ENCODE measurements at places on chromosomes 12 and 14.
A peak's percentile ranks its signal among the peaks of the same experiment; 100 is the strongest.

GRCh38 chr12:121811434-121812319 lies 7.9 kb downstream of the SETD1B start:
- DNase-seq, result peak; percentile 76

GRCh38 chr12:30211743-30212142 lies 428.0 kb upstream of the TMTC1 start:
- no peak for DNase-seq

DNA sequence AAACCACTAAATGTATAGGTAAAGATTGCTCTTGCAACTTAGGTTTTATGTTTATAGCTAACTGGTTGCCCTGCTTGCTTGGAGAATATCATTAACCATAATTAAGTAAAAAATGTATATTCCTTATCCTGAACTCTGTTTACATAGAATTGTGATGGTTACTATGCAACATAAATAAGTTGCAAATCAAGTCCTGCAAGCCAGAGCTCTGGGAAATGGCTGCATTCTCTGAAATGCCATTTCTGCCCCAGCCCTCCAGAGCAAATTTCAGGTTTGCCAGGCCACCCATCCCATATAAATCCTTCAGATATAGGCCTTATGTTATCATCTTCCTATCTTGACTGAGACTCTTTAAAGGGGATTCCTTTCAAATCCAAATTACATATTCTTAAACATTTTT lies 118.4 kb upstream of the MYF6 start:
- no peak for DNase-seq

DNA sequence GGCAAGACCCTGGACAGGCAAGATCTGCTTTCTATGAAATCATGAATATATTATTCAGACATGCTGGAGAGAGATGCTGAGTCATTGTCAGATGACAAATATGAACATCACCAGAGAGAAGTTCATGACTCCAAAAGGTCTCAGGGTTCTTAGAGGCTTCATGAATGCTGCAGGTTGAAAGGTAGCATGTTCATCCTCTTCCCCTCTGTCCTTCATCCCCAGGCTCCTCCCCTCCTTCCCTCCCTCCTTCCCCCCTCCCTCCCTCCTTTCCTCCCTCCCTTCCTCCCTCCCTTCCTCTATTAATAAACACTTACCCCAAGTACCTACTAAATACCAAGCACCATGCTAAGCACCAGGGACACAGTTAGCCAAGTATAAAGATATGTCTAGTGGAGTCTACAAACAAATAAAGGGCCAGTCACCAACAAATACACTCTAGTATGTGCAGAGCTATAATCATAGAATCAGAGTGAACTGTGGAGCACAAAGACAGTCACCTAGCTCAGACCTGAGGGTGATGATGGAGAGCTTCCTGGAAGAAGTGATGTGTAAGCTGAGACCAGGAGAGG lies 46.2 kb downstream of the RPH3A start:
- peak; percentile 10 for DNase-seq

GRCh38 chr12:15801770-15802744 lies 12.9 kb upstream of the EPS8 start:
- no peak for DNase-seq

All from activated CD4-positive, alpha-beta T cell treated with anti-CD3 and anti-CD28 coated beads, Interleukin-10, Interleukin-2, amounts not matched to agents 100 ng/mL and 50 ng/mL, durations not matched to agents 16 hours and 8 hours (primary cell).